ENCODE measurements at places on chromosomes 6 and 20. TPM values are rescaled to one million over a fixed set of nuclear protein-coding genes. Genes with fewer than 3 reads are reported as not detected.

The PRICKLE4 gene
- total RNA-seq = not detected

DNA sequence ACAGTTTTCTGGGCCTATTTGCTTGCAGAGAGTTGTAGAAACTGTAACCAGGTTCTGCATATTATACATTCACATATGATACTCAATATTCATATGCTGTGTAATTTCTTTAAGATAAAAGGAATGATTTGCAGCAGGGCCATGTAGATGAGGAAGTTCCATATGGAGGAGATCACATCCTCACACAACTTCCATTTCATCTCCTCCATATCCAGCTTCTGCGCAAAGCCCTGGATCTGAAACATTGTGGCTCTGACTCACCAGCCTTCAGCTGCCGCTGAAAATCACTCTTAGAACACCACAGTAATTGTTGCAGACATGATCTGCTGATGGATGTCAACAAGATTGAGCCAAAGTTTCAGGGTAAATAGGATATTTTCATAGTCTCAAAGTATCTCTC is 57.7 kb downstream of the PXDC1 start:
- no peak overlapping the region for H3K27ac ChIP-seq
- no peak overlapping the region for H3K4me3 ChIP-seq
- H3K27me3 ChIP-seq = no peaks in the 10 kb centered on the region
- H3K4me1 ChIP-seq = no peaks in the 10 kb centered on the region

The PGC gene
- total RNA-seq = 0.26 TPM

- DNase-seq = no peak
- no peak overlapping the region for H3K4me3 ChIP-seq
- peaks cover 6% of the 10 kb centered on the region for H3K27me3 ChIP-seq
These were observed 65.1 kb upstream of the STX16 start for GRCh38 chr20:58585753-58586540.

DNA sequence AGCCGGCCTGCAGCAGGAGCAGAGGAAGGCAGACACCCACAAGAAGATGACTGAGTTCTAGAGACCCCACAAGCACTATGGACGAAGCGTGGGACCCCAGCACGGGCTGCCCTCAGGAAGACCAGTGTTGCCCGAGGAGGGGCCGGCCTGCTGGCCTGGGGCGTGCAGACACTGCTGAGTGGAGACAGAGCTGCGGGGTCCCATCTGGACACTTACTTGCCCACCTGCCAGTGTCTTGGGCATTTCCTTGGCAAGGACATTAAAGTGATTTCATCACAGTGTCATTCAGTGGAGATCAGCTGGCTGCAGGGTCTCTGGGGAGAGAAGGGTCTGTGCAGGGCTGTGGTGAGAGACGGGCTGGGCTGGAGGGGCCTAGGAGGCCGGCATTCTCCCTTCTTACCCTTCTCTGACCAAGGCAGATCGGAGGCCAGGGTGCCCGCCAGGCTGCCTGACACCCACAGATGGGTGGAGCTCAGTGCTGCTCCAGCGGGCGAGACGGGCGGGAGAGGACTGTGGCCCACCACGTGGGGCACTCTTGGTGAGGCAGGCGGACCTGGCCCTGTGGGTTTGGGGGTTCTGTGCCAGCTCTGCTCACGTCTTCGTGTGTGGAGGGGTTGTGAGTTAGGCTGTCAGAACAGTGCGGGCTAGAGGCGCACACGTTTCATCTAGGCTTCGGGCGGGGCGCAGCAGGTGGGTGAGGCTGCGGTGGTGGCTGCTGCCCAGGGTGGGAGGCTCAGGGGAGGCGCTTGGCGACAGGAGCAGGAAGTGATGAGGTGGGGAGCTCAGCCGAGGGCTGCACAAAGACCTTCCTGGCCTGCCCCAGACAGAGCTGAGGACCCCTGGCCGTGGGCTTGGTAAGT is at the start of gene LIME1:
Gene LIME1, plus strand, starts transcription at position 806 of the 860 bp plus-strand sequence. CDS start 886 bp downstream, outside the sequence.
- H3K27ac ChIP-seq = peak within 1 kb of the TSS; percentile 94
- no peak for DNase-seq
- peaks cover 24% of the 10 kb centered on the region for H3K36me3 ChIP-seq
- peak within 1 kb of the TSS; percentile 84 for H3K4me3 ChIP-seq
- H3K27me3 ChIP-seq = no peaks in the 10 kb centered on the region

- DNase-seq = no peak
- no peaks in the 10 kb centered on the region for H3K4me1 ChIP-seq
- no peak overlapping the region for H3K27ac ChIP-seq
- peaks cover 14% of the 10 kb centered on the region for H3K36me3 ChIP-seq
- H3K27me3 ChIP-seq = no peaks in the 10 kb centered on the region
- no peak overlapping the region for H3K4me3 ChIP-seq
These were observed 20.9 kb downstream of the DEF6 start for GRCh38 chr6:35318196-35319171.

The CST4 gene
- total RNA-seq = not detected
